NCI-H187 (cell line): ENCODE measurements at places on chromosomes 13 and 19.

DNA sequence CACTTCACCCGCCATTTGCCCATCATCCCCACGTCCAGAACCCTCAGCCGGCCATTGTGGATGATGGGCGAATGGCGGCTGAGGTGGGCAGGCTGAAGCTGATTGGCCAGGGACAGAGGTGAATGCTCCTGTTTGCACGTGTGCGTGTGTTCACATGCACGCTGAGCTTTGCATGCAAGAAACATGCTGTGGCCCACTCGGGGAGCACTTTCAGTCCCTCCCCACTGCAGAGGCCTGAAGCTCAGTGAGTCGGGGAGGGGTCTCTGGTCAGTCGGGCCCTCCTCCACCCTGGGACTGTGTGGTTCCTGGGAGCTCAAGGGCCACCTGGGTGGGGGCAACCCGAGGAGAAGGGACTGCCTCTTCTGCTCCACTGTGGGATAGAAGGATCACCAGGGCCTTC lies 24.9 kb downstream of the CEBPA start:
- DNase-seq: no peak

- DNase-seq: no peak
Observed at GRCh38 chr13:36154567-36155291, 23.5 kb upstream of the DCLK1 start.

DNA sequence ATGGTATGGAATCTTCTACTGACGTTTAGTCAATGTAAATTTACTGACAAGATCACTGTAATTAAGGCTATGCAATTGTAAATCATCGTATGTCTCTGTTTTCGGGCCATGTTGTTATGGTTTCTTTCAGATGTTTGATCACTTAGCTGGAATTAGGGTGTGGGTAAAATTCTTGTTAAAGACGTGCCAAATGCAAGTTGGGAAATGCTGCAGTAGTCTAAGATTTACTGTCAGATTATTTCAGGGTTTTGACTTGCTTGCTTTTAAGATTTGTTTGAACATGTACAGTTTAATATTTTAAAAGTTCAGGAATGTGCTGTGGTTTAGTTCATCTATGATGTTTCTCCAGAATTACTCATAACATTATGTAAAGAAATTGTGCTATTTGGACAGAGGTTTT lies 10.8 kb downstream of the NDFIP2 start:
- DNase-seq: no peak

GRCh38 chr13:64029343-64030093 lies 2613.9 kb upstream of the PCDH20 start:
- no peak for DNase-seq

DNA sequence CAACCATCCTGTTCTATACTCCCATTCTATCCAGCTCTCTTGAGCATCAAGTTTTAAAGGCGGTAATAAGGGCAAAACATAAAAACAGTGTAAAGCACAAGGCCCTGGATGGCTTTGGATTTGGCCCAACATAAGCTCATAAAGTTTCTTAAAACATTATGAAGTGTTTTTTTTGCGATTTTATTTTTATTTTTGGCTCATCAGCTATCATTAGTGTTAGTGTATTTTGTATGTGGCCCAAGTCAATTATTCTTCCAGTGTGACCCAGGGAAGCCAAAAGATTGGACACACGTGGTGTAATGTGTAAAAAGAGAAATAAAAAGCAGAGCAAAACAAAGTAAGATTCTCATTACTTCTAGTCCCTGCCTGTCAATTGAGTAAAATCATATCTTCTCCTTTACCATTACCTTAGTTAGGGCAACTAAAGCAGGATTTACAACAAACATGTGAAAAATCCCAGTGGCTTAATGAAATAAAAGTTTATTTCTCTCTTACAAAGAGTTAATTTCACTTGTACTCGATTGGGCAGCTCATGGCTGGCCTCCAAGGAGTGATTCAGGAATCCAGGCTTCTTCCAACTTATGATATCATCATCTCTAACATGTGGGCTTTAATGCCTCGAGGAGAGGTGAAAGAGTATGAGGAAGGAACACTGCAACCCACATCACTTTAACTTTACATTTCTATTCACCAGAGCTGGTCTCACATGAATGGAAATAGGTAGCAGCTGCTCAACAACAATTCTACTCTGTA lies 725.2 kb upstream of the SLITRK1 start:
- DNase-seq: no peak

- no peak for DNase-seq
Observed at GRCh38 chr19:30522341-30522740, 150.2 kb downstream of the ZNF536 start.

DNA sequence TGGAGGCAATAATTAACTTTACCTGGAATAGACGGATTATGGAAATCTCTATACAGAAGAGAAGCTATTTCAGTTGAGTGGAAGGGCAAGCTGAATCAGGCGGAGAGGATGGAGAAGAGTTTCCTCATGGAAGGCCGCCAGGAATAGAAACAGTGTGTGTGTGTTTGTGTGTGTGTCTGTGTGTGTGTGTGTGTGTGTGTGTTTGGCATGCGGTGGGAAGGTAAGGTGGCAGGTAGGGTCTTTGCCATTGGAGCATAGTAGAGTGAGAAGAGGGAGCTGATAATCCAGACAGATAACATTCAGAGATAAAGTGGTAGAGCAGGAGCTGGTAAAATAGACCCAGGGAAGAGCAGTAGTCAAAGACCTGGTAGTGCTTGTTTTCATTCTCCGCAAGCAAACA lies 9.2 kb upstream of the HS6ST3 start:
- DNase-seq: no peak

DNA sequence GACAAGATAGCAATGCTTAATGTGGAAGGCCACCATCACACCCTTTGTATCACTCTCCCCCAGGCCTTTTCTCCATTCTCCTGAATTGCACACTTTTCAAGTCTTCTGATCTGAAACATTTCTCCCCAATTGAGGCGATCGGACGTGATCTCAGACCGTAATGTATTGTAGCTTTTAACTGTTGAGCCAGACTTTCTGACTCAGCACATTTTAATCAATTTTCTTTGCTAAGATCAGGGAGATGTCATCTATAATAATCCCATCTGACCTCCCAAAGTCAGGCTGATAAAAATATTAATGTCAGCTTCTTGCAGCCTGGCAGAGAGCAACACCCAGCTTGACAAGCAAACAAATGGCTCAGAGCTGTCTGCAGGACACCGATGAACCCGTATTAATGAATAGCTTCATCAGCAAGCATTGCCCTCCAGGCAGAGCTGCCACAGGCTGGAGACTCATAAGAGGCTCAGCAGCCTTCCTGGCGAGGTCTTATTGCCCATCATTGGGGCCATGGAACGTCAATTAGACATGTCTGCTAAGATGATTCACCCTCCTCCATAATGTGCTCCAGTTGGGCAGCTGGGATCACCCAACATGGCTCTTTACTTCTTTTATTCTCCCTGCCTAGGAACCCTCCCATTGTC lies 60.2 kb upstream of the UQCRFS1 start:
- no peak for DNase-seq

GRCh38 chr19:18488838-18489626 lies 32.8 kb downstream of the ELL start:
- DNase-seq: no peak

DNA sequence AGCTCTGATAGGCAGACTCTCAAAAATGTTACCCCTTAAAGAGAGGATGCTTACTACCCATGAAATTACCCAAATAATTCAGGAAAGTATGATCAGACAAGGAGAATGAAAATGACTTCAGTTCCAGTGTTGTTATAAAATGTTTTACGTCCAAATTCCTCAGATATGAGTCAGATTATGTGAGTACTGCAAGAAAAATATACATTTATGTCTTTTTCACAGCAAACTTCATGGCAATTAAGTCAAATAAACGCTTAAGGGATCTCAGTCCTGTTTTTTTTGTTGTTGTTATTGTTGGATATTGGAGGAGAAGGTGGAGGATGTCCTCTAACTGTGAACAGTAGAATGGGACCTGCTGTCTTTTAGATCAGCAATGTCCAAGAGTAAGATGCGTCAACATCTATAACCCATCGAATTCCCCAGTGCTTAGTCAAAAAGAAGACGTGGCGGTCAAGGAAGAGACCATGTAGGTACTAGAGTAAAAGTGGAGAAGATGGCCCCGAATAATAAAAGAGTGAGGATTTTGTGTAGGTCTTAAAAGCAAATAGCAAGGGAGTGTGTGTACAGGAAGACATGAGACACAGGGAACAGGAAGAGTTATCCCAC lies 215.4 kb upstream of the IRS2 start:
- no peak for DNase-seq

GRCh38 chr19:18469069-18469846 lies 31.3 kb upstream of the ISYNA1 start:
- no peak for DNase-seq

GRCh38 chr13:99050983-99051488 lies 73.2 kb upstream of the DOCK9 start:
- no peak for DNase-seq

GRCh38 chr19:46728693-46729339 lies 11.9 kb upstream of the PRKD2 start:
- DNase-seq: no peak

DNA sequence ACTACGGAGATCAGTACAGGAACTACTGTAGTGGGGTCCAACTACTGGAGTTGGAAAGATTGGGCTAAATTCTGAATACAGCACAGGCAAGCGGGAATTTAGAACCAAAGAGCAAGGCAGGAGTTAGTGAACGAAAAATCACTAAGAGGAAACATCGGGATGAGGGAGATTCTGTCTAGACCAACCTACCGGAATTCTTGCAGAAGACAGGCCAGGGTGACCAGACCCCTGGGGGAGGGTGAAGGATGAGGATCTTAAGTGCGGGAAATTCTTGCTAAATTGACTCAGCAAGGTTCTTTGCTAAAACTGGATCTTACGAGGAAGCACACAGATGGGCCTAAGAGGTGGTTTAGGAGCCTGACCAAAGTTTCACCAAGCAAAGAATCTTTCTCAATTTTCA lies 13.2 kb upstream of the PSPC1 start:
- no peak for DNase-seq

GRCh38 chr19:17394891-17395415 lies 957 bp upstream of the CCDC194 start:
- DNase-seq: no peak
